Left colon (tissue), 2 donors: ENCODE measurements at places on chromosomes 5 and 9.

DNA sequence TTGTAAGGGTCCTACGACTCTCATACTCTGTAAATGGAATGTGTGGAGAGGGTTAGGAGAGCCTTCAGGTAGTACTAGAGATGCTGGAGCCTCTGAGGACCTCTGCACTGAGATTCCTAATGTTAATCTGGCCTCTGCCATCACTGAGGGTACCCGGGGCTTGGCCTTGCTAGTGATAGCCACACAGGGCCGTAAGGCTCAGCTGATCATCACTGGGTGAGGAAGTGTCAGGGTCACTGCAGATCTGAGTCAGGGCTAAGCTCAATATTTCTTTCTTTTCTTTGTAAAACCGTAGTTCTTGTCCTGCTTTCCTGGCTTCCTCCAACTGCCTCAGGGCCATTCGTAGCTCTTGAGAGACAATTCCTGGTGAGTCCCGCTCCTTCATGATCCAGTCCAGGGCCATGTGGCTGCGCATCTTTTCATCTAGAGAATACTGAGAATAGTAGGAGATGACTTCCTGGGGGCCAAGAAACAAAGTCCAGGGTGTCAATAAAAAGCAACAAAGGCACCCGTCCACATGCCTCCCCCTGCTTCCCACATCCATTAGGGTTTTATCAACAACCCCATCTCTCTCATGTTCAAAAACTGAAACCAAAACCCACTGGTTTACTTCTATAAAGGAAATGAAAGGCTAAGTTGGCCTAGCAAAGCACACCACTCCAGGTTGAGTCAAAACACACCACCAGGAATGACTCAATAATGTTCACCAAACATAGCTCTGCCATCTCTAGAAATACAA, 47.7 kb downstream of the LIX1 start:
- no peak for DNase-seq

GRCh38 chr5:10456583-10457420, 15.1 kb downstream of the ROPN1L start:
- no peak for DNase-seq

- no peak for DNase-seq
Measured at GRCh38 chr5:128196791-128197190, 113.2 kb downstream of the SLC12A2 start.

GRCh38 chr5:152271420-152271819, 133.7 kb downstream of the NMUR2 start:
- no peak for DNase-seq

- DNase-seq, result no peak
Measured at GRCh38 chr5:123171259-123171658, 82.2 kb downstream of the PRDM6 start.

DNA sequence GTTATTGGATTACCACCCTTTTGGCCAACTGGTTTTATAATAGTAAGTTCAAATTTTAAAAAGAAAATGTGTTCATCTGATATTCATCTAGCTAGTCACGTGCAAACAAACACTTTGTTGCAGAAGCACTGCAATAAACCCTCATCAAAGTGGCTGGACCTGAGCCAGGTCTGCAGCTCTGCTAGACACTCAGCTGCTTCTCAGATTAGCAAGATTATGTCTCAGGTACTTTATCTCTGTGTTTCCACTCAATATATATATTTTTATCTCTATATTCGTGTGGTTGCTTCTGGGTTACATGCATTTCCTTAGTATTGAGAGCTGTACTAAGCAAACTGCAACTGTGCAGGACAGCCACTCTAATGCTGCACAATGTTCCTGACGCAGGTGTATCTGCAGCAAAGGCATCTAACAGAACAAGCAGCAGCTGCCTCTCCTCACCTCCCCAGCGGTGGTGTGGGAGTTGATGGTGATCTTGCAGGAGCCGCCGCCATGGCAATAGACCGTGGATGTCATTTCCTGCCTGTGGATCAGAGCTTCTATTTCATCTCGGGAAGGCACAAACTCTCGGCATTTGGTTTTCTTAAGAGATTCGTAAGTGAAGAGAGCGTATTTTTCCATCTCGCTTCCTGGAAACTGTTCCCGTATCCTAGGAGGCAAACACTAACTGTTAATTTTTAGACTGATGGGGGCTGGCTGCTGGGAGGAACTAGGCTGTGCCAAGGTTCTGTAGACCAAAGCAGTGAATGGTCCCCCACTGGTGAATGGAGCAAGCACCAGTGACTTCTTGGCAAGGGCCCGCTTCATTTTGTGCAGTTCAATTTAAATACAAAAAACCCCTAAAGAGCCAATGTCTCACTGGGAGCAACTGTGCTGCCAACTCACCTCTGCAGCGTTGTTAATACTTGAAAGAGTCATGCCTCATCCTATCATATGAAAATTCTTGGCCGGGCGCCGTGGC, 56.7 kb upstream of the RETREG1 start:
- DNase-seq, result peak; percentile 47

DNA sequence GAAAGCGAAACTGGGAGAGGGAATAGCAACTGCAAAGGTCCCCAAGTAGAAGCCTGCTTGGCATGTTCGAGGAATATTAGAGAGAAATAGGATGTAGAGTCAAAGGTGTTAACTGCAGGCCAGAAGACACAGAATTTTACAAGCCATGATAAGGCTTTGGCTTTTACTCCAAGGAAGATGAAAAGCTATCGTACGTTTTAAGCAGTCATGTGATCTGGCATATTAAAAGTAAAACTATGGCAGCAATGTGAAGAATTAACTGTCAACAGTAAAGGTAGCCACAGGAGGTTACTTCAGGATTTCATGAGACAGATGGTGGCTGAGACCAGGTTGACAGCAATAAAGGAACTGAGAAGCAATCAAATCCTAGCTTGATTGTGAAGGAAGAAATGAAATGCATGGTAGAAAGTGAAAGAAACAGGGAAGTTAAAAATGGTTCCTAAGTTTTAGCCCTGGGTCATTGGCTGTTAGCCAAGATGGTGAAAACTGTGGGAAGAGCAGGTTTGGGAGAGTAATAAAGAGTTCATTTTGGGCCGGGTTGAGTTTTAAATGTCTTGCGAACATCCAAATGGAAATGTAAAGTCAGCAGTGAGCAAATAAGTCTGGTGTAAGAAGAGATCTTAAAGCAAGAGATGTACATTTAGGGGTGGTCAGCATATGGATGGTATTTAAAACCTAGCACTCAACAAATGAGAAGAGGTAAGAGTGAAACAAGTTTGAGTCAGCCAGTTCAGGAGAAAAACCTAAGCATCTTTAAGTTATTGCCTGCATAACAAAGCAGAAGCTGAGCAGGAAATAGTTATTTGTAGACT, 20.3 kb upstream of the TTC33 start:
- DNase-seq, result no peak

DNA sequence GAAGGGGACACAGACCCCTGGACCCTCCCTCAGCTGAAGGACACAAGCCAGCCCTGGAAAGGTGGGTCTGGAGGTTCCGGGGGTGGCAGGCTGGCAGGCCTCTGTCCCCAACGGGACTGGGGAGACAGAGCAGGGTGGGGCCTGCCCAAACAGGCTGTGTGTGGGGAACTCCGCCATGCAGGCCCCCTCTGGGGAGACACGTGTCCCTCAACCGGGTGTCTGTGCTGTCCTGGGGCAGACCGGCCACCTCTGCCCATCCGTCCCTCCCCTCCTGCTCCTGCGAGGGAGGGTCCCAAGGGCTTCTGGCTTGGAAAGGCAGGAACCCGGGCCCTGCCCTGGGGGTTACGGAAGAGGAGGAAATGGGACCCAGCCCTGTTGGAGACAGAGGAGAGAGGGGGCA, 1.4 kb downstream of the SLC34A3 start:
- DNase-seq, result no peak

GRCh38 chr5:131286400-131286715, 22.5 kb downstream of the CDC42SE2 start:
- DNase-seq, result no peak

DNA sequence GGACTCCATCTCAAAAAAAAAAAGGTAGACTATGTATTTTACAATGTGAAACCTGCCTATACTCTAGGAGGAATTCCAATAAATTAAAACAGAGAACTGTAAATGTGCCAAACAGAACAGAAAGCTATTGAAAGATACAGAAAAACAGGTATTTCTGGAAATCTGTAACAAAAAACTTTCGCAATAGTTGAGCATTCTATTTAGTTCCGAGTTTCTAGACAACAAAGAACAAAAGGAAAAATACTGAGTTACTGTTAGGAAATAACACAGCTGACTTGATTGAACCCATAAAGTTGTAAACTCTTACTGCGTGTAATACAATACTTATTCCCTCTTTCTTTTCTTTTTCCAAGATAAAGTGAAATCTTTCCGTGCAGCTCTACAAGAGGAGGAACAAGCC, 18.6 kb downstream of the DIMT1 start:
- DNase-seq, result no peak

DNA sequence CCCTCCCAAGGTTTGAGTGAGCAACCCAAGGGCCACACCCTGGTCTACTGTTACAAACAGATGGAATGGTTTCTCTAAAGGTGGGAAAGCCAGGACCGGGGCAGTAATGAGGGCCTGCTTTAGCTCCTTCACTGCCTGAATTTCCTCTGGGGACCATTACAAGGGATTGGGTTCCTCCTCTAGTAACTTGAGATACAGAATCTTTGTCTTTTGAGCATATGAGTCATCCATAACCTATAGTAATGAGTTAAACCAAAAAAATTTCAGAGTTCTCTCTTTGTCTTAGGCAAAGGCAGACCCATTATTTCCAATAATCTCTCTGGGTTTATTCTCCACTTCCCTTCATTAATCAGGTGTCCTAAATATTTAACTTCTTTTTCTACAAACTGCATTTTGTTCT, 618.8 kb downstream of the HINT1 start:
- DNase-seq, result no peak

DNA sequence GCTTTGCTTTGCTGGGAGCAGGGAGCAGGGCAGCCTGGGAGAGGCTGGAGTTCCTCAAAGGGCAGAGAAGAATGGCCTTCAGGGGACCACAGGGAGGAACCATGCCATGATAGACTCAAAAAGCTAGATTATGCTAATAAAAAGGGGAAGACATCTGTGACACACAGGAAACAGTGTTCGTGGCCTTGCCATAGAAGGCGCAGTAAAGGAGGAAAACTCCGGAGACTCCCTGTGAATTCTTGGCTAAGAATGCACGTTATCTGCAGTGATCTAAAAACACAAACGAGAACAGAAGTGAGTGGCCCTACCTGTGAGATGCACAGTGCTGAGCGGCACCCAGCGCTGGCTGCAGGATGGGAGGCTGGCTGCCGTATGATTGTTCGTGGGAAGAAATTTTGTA, 15.9 kb upstream of the LTC4S start:
- no peak for DNase-seq

- no peak for DNase-seq
Measured at GRCh38 chr9:105697871-105698270, 3.5 kb downstream of the TMEM38B start.

DNA sequence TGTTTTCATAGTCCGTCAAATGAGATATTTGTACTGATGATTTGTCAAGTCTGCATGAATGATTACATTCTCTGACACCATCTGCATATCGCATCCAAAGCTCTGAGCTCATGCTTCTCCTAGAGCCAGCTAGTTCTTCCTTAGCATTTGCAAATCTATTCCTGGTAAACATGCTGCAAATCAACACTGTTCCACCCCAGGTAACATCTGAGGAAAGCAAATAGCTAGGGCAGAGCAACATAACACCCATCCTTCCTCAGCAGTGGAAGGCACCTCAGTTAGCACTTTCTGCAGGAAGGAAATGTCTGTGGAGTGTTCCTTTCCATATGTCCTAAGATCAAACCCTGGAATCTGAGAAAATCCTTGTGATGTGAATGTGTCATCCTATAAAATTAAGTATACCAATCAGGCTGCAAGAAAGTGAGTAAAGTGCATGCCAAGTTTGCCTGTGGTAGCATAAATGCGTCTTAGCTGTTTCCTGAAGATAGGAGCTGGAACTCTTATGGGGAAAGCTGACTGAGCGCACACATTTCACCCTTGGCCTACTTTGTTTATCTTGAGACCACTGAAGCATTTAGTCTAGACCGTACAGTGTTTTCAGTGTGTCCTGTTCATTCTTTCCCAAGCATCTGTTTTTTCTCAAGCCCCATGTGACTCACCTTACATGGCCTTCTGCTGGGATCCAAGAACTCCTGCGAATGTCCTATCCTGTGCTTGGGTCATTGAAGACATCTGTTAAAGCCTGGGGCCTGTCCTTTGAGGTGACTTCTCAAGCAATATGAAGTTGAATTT, 50.9 kb upstream of the STARD4 start:
- DNase-seq, result no peak

- no peak for DNase-seq
Measured at GRCh38 chr5:113378959-113379541, 55.7 kb downstream of the TSSK1B start.

DNA sequence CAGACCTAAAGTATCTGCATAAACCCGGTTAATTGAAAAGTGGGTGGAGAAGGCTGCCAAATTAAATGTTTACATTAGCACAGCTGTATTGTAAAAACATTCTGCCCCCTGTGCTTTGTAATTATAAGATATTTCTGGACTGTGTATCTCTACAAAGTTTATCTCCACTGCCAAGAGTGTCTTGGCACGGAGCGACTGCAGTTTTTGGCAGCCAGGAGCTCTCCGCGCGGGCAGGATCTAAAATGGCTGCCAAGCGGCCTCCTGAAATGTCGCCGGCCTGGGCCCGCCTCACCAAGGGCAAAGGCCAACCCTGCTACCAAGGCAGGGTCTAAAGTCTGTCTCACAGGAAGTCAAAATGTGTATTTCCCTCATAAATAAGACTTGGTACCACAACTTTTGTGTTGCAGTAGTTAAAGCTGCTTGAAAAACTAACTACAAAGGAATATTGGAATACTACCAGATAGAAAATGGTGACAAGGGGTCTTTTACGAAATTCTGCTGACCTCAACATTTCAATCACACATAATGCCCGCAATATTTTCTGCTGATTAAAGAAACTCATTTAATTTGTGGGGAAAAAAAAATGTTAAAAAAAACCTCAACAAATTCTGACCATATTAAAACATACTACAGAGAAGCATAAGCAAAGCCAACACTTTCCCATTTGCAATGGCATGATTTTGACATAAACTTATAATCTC, 110.4 kb downstream of the NFIB start:
- peak; percentile 80 for DNase-seq

DNA sequence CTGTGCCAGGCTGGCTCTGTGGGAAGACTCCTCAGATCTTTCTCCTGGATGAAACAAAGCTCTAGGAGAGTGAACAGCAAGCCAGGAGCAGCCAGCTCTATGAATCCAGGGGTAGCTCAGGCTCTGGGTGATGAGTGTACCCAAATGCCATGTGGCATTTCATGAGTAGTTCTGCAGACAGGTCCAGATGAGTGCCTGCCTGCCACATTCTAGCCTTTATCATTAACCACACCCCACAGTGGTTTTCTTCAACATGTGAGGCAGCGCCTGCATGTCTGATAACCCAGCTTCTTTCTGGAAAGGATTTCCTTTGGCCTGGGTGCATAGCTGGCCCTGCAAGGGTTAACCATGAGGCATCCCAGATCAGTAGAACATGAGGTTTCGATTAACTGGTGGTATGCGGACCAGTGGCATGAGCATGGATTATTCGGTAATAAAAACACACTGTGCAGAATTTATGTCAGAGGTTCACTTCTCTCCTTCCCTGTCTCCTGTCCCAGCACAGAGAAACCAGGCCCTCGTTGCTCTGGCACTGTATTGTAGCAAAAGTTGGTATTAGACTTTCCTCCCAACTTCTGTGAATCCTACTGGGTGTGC, 381.9 kb upstream of the ZNF462 start:
- no peak for DNase-seq
